ENCODE measurements at places on chromosomes 4 and X.

DNA sequence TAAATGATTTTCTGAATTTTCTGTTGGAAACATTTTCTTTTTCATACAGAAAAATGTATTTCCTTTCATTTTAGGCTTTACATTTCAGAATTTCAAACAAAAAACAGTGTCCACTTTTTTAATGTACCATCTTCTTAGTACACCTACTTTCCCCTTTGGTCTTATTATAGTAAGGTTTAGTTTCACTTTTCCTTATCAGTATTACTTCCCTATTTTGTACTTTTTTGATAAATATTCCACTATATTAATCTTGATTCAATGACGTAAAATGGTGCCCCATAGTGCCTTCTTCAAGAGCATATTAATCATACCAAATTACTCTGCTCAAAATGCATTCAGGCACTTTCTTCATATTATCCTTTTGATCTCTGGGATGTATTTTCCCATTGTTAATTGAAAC is 52.5 kb downstream of the BANK1 start:
- DNase-seq, result no peak

DNA sequence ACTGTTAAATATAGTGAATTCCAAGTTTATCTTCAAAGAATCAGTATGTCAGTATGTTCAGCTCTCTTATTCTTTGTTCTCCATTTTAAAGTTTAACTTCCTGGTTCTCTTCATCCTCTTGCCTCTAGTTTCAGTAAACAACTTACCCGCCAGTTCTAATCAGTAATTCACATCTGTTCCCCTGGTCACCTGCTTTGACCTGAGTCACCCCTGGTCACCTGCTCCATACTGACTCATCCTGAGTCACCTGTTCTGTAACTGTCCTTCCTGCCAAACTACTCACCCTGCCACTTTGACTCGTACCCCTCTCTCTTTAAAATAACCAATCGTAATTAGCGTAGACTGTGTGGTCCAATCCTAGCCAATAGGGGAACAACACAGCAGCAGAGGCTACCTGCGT is 992.7 kb upstream of the HS3ST1 start:
- DNase-seq, result peak; percentile 25

DNA sequence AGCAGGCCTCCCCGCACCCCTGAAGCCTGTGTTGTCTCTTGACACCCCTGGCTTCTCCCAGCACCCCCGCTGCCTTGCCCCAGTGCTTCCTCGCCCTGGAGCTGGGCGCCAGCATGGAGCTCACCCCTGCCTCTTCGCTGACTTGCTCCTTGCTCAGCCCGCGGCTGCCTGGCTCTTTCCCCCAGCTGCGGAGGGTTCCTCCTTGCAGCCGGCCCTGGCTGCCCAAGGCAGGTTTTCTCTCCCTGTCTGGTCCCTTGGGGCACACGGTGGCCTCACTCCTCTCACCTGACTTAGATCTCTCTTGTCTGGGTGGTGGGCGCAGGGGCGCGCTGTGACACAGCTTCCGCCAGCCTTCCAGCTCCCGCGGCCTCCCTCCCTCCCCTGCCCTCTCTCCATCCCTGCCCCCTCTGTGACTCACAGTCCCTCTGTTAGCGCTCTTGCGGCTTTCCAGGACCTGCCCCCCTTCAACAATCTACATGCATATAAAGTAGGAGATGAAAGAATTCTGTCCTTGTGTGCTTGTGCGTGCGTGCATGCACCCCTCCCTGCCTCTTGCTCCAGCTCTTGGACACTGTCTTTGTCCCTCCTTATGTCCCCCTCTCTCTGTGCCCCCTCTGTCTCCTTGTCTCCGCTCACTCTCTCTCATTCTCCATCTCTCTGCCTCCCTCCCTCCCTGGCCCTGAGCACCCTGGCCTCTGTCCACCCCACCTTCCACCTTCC is 2.2 kb downstream of the PLXNB3 start:
- DNase-seq, result peak; percentile 49

DNA sequence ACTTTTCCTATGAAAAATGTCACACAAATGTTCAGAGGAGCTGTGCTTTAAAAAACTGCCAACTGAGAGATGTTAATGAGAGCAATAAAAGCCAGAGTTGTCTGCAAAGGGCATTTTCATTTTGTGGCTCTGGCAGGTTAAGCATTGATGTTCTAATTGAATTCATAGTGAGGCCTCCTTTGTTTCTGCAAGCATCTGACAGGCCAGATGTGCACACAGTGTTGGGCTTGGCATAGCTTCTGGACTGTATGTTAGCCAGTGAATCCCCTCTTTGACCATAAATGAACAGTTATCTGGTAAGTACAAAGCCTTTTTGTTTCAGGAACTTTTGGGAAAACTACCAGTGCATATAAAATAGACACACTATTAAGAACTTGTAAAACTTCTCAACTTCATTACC is 81.9 kb downstream of the JADE3 start:
- no peak for DNase-seq

- DNase-seq, result peak; percentile 60
These were observed 77.9 kb downstream of the PALLD start for GRCh38 chr4:168574581-168575295.

DNA sequence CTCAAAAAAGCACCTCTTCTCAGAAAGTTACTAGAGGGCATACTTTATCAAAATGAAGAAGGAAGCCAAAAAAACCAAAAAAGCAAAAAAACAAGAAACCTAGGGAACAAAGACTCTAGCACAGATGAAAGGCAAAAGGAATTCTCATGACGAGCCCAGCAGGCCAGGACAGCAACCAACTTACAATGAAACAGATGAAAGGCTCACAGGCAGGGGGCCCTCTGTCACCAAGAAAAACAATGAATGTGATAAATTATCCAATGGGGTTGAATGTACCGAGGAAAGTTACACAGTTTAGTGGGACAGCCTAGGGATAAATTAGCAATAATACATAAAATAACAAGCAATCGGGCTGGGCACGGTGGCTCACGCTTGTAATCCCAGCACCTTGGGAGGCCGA is 79.0 kb downstream of the GPR82 start:
- no peak for DNase-seq

DNA sequence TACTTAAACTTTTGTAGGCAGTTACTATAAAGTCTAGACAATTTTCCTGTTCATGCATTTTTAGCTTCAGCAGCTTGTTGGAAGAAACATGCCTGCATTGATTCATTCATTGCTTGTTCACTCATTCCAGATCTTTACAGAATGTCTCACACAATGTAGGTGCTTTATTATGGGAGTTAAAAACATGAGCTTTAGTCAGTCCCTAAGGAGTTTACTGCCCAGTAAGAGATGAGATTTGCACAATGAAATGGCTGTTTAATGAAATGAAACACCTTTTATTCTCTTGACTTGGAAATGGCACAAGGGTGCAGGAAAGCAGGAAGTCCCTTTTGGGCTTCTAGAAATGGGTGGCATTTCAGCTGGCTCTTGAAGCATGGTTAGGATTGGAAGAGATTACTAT is 2.9 kb downstream of the NOCT start:
- peak; percentile 23 for DNase-seq

GRCh38 chr4:21512353-21512752 is 436.2 kb downstream of the KCNIP4 start:
- peak; percentile 54 for DNase-seq

DNA sequence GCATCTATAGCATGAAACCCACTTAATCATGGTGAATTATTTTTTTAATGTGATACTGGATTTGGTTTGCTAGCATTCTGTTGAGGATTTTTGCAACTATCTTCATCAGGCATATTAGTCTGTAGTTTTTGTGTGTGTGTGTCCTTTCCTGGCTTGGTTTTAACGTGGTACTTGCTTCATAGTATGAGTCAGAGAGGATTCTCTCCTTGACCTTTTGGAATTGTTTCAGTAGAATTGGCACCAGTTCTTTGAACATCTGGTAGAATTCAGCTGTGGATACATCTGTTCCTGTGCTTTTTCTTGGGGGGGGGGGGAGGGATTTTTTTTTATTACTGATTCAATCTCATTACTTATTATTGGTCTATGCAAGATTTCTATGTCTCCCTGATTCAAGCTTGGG is 232.0 kb upstream of the KLF8 start:
- peak; percentile 2 for DNase-seq

GRCh38 chrX:45712067-45712466 is 511.4 kb upstream of the DIPK2B start:
- peak; percentile 33 for DNase-seq

GRCh38 chrX:153304988-153305736 is 16.4 kb downstream of the PNMA6F start:
- no peak for DNase-seq

GRCh38 chr4:149605601-149606378 is 209.9 kb downstream of the IQCM start:
- peak; percentile 84 for DNase-seq

DNA sequence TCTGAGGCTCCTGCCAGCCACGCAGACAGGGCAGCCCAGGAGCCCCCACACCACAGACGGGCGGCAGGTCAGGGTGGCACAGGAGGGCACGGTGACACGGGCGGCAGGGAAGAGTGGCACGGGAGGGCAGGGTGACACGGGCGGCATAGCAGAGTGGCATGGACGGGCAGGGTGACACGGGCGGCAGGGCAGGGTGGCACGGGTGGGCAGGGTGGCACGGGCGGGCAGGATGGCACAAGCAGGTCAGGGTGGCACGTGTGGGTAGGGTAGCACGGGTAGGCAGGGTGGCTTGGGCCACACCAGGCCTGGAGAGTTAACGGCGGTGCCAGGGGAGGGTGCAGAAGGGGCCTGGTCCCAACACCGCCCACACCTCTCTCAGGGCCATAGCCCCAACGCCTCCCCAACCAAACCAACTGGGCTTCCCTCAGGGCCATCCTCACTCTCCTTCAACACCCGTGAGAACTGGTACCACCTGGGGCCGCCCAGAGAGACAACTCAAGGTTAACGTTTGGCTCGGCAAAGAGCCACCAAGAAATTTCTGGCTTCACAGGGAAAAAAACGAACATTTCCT is 3.4 kb downstream of the CTBP1 start:
- DNase-seq, result no peak

- no peak for DNase-seq
These were observed 39.8 kb downstream of the SPCS3 start for GRCh38 chr4:176359590-176359989.

DNA sequence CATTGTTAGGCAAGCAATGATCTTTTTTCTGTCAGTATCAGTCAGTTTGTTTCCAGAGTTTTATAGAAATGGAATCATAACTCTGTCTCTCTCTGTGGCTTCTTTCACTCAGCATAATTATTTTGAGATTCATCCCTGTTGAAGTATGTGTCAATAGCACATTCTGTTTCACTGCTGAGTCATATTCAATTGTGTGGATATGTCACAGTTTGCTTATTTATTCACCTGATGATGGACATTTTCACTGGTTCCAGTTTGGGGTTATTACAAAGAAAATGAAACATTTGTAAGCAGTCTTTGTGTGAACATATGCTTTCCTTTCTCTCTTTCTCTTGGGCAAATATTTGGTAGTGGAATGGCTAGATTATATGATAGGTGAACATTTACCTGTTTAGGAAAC is 10.2 kb upstream of the ZNF718 start:
- DNase-seq, result peak; percentile 47

DNA sequence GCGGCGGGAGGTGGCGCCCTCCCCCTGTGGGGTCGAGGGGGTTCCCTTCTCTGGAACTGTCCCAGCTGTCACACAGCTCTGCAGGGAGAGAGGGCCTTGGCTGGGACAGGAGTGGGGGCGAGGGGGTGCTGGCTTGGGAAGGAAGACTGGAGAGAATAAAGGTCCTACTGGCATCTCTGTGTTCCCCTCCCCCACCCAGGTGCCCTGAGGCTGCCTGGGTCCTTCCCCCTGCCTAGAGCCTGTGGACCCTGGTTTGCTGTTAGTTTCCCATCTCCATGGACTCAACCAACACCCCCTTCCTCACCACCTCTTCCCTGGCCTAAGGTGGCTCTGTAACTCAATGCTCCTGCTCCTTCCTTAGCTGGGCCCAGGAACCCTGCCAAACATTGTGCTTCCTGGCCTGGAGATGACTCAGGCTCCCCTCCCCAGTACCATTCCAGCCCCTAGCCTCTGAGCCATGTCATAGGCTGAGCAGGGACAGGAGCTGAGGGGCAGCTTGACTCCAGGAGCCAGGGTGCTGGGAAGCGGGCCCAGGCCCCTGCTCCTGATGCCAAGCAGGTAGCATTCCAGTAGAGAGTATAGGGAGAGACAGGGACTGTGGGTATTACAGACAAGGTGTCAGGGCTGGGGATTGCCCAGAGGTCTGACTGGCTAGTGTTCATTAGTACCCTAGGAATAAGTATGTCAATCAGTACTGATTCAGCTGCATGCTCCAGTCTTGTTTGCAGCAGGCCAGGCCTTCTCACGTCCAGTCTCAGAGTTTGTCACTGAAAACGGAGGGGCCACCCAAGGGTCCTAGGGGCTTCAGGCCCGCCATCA is 100.7 kb downstream of the EFNB1 start:
- DNase-seq, result peak; percentile 77

DNA sequence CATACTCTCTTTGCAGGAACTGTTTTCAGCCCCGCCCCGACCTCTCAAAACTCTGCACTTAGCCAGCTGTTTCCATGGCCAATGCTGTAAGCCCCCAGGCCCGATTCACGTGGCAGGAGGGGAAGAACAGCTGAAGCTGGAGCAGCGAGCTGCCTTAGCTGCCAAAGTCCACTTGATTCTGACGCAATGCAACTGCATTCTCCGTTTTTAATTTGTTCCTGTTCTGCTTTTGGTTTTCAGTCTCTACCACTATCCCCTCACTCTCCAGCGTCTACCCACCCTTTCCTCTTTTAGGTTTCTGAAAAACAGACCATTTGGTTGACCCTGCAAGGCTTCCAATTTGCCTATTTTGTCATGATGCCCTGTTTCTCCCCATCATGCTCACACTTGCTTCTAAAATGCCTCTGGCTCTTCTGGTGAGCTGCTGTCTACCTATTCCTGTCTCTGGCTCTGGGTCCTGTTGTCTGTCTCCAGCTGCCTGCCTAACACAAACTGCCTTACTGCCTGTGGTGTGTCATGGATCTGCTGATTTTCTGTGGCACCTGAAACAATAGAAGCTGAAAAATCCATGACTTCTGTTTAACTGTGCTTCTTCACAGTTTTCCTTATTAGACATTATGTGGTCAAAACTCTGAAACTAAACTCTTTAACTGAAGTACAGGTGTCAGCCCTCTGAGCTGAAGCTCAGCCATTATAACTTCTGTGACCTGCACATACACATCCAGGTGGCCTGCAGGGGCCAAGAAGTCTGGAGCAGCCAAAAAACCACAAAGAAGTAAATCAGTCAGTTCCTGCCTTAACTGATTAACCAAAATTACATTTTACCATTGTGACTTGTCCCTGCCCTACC is 160.5 kb upstream of the AGTR2 start:
- DNase-seq, result no peak

DNA sequence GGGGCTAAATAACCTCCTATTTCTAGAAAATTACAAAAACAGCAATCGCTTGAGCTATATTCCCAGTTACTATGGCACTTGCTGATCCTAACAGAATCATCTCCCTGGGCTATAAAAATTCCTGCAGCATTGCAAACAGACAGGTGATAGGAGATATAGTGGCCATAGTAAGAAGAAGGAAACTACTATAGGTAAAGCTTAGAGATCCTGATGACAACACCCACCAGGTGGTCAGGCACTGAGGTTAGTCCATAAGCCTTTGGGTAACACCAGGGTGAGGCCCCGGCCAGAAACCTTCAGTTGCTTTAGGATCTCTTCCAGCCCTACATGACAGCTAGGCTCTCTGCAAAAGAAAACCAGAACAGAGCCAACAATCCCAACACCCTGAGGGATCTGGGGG is 197.9 kb upstream of the PPP1R2C start:
- no peak for DNase-seq

GRCh38 chrX:56228914-56229313 is 3.2 kb upstream of the KLF8 start:
- peak; percentile 18 for DNase-seq

GRCh38 chr4:169346840-169347239 is 76.1 kb upstream of the SH3RF1 start:
- no peak for DNase-seq
